ENCODE measurements at places on chromosomes 1 and 21.
A peak's percentile ranks its signal among the peaks of the same experiment; 100 is the strongest.

DNA sequence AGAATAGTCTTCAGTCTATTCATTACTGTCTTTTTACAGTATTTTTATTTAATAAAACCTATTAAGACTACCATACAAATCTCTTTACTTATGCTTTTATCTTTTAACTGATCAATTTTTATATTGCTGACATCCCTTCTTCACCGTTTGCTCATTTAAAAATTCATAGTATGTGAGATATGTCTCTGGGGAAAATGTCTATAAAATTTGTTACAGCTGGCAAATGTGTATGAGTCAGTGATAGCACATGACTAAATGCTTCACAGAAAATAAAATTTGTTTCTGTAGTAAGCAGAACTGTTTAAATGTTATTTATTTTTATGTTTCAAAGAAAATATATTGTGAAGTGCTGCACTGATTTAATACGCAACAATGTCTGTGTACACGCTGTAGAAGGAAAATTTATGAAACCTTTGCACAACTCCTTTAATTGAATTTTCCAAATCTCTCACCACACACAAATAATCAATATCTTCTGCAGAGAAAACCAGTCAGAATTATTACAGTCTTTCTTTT, 74.2 kb downstream of the ITGB3BP start:
- DNase-seq, result no peak

DNA sequence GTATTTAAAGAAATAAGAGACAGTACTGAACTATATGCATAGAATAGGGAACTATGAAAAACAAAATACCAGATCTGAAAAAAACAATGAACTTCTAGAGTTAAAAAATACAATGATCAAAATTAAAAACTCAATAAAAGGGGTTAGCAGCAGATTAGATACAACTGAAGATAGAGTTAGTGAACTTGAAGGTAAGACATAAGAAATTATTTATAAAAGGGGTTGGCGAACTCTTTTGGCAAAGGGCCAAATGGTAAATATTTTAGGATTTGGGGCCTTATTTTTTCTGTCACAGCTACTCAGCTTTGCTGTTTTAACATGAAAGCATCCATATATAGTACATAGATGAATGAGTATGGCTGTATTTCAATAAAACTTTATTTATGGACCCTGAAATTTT, 111.4 kb downstream of the ST3GAL3 start:
- DNase-seq, result no peak

DNA sequence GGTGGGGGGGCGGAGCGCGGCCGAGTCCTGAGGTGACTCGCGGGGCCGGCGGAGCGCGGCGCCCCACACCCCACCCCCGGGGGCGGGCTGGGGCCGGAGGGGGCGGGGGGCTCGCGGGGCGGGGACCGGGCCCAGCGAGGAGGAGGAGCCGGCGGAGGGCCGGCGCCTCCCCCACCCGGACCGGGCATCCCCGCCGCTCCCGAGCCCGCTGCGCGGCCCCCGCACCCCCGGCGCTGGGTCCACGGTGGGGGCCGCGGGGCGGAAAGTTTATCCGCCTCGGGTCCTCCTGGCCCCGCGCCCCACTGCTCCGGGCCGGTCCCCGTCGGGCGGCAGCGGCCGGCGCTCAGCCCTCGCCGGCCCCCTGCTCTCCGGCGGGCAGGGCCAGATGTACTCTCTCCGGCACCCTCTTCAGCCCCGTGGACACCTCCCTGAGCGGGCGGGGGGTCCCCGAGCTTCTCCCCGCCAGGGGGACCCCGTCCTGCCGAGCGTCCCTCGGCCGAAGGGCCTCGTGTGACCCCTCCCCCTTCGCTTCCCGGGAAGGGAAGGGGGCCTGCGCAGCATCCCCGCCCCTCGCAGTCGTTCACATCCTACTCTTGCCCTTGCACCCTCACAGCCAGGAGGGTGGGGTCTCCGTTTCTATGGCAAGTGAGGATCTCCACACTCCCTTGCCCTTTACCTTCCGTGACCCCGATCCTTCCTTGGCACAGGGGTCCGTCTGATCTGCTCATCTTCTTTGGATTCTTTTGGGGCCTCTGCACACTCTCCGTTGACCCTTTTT, 663 bp downstream of the CAMTA1 start:
- DNase-seq, result peak; percentile 80

- no peak for DNase-seq
Measured at GRCh38 chr1:1875932-1876331, 15.0 kb downstream of the GNB1 start.

GRCh38 chr1:71074681-71075080, 6.2 kb downstream of the ZRANB2 start:
- DNase-seq, result no peak

GRCh38 chr1:50750021-50750619, 209.9 kb downstream of the FAF1 start:
- peak; percentile 19 for DNase-seq

GRCh38 chr1:56147034-56147433, 432.3 kb downstream of the PLPP3 start:
- DNase-seq, result no peak

DNA sequence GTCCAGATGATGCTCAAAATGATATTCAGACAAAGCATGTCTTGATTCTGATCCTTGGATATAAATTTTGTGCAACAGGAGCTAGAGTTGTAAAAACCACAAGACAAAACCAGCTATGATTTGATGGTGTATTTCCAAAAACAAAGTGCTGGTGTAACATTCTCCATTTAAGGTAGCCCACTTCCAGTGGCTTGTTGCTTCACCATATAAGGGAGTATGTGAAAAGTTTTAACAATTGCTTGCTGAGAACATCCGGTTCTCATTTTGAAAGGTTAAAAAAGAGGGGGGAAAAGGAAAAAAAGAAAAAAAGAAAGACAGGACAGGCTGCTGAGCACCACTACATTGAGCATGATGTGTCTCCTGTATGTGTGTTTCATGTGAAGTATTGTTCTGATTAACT, 123.6 kb downstream of the MACF1 start:
- no peak for DNase-seq

- peak; percentile 15 for DNase-seq
Measured at GRCh38 chr1:58781541-58782177, 2.2 kb downstream of the JUN start.

DNA sequence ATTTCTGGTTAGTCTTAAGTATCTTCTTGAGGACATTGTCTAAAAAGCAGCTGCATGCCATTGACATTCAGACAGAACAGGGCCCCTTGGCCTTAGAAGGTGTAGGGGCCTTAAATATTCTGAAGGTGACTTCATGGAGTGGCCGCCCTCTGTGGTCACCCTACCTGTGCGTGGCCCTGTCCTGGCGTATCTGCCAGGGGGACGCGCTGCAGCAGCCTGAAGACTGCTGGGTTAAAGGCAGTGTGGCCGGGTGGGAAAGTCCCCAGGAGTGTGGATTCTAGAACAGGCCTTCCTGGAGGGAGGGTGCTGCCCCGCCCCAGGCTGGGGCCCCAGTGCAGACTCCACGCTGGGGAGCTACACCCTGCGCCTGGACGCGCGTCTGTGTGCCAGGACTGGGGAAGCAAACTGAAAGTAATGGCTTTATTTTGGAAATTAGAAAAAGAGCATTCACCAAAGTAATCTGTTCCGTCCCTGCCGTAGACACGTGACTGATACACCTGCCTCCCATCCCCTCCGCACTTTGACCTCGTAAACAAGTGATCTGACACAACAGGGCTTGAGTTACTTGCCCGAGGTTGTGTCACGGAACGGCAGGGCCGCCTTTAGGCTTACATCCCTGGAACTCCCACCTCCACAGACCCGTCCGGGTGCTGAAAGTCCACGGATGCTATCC, 1.8 kb downstream of the AGPAT3 start:
- no peak for DNase-seq

GRCh38 chr1:37476087-37476452, 1.7 kb downstream of the ZC3H12A start:
- no peak for DNase-seq

GRCh38 chr1:6008084-6008415, 15.8 kb upstream of the NPHP4 start:
- no peak for DNase-seq

- DNase-seq, result no peak
Measured at GRCh38 chr1:28775121-28775942, 36.6 kb upstream of the OPRD1 start.

DNA sequence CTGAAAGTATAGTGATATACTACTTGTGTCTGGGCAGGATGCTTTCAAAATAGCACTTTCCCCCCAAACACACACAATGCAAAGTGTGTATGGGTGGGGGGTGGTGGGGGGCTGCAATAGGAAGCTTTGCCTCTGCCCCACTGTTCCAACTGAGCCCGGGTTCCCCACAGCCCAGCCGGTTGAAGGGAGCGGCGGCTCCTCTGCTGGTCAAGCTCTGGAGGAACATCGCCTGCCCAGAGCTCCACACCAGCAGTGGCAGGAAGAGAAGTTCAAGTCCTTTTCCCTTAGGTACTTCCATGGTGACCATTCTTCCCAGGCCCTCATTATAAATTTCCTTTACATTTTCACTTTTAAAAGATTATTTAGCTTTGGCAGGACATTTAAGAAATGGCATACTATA, 74.9 kb downstream of the CAPZB start:
- peak; percentile 37 for DNase-seq

DNA sequence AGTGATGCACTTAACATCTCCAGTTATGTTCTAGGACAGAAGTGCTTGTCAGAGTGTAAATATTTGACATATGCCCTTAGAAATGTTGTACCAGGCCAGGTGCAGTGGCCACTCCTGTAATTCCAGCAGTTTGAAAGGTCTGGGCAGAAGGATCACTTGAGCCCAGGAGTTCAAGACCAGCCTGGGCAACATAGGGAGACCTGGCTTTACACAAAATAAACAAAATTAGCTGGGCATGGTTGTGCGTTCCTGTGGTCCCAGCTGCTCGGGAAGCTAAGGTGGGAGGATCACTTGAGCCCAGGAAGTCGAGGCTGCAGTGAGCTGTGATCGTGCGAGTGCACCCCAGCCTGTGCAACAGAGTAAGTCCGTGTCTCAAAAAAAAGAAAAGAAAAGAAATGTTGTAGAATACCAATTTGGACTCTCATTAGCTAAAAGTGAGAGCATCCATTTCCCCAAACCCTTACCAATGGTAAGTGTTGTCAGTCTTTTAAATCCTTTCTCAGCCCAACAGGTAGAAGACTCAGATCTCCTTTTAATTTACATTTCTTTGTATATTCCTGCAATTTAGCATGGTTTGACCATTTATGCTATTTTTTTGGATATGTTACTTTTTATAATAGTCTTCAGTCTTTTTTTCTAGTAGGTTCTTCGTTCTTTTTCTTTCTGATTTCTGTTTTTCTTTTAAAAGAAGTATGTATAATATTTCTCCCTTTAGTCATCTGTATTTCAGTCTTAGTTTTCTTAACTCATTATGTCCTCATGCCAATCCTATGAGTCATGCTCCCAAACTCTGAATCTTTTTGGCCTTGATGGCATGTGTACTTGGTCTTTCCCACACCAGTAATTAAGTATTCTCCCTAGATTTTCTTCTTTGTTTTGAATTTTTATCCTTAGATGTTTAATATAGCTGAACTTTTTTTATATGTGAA, 74.4 kb downstream of the CAMTA1 start:
- no peak for DNase-seq

GRCh38 chr1:14794136-14794768, 195.8 kb downstream of the KAZN start:
- no peak for DNase-seq

- no peak for DNase-seq
Measured at GRCh38 chr21:14245711-14246110, 29.8 kb downstream of the RBM11 start.

- DNase-seq, result no peak
Measured at GRCh38 chr1:188006354-188006753, 1177.6 kb downstream of the PLA2G4A start.

- no peak for DNase-seq
Measured at GRCh38 chr1:3227351-3227704, 158.3 kb downstream of the PRDM16 start.

- no peak for DNase-seq
Measured at GRCh38 chr1:240245629-240246020, 153.9 kb downstream of the FMN2 start.

DNA sequence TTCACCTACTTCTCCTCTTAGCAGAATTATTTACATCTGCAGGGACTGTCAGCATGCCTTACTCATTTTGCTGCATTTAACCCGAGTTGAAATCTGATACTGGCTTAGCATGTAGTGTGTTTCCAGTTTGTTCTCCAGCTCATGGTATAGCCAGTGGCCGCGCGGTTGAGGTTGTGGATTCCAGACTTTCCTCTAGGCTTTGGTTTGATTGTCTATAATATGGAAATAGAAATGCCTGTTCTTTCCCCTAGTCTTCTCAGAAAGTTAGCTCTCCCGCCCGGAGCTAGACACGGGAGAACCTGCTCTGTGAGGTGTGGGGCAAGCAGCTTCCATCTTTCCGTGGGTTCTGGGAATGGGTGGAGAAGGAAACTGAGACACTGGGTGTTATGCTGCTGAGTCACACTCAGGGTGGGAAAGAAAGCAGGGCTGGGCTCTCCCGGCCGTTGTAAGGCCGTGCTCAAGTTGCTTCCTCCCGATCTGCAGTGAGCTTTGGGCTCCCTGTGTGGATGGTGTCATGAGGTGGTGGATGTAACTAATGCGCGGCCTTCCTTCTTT, 206.8 kb upstream of the TMEM51 start:
- no peak for DNase-seq

DNA sequence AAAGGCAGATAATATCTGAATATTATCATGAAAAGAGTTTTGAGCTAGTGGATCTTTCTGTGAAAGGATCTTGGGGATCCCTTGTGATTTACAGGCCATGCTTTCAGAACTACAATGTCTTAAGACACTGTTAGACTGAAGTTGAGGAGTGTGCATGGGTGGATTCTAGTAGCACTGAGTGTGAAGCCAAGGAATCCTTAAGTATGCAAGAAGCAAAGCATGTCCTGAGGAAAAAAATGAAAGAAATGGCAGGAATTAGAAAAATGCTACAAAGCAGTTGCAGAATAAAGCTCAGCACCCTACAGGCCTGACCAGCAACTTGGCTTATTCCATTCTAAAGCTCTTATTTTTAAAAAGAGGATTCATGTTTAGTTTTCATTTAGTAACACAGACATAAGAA, 11.9 kb downstream of the STX6 start:
- DNase-seq, result no peak

GRCh38 chr1:37399205-37399604, 75.2 kb upstream of the ZC3H12A start:
- no peak for DNase-seq

GRCh38 chr21:18041012-18041411, 203.6 kb upstream of the CHODL start:
- peak; percentile 30 for DNase-seq

DNA sequence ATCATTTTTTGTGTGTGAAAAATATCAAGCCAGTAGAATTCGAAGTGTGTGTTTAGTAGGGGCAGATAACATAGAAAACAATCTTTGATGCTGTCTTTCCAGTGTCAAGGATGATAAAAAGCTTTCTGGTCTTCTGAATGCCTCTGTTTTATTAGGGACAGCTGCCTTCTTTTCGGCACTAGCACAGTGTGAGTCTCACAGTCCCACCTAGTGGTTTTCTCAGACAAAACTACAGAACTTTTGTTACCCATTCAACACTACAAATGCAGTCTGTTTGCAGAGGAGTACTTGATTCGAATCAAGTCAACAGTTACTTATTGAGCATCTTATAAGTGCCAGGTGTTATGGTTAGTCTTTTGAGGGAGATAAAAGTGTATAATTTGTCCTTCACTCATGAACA, 30.6 kb upstream of the MCOLN3 start:
- peak; percentile 21 for DNase-seq

GRCh38 chr1:224433701-224434672, 610 bp downstream of the WDR26 start:
- peak; percentile 49 for DNase-seq

All from iPS-NIHi11 (cell line).